Progenitor cell of endocrine pancreas (in vitro differentiated cells): ENCODE measurements at places on chromosomes 3 and 15. TPM values are rescaled to one million over a fixed set of nuclear protein-coding genes. Genes with fewer than 3 reads are reported as not detected.

- no peaks in the 10 kb centered on the region for H3K27me3 ChIP-seq
- H3K4me1 ChIP-seq = peaks cover 9% of the 10 kb centered on the region
- DNase-seq = no peak
These were observed 95.9 kb upstream of the ATP11B start for GRCh38 chr3:182697345-182697919.

DNA sequence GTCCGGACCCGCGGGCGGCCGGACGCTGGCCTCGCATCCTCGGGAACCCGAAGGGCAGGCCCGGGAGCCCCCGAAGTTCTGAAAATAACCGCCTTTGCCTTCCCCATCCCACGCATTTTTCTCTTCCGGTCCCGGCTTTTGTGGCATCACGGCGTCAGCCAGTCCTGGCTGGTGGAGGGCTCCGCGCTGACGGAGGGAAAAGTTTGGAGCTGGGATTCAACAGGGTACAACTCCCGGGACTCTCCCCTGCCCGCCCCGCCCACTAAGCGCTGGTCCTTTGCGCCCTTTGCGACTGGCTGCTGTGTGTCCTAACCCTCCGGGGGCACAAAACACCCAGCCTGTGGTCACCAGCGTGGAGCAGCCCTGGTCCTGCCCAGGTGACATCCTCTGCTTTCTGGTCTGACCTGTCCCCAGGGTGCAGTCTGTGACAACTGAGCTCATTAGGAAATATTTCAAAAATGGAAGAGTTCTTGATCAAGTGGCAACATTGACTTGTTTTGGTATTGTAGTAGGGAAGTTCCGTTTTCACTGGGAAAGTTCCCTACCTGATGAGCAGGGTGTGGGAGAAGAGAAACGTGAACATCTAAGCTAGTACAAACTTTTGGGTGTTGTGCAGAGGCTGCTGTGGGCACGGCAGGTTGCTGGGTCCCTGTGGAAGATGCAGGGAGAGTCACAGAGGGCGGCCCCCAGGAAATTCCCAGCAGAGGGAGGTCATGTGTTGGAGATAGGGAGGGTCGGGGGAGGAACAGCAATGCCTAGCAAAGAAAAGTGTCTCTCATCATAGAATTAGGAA is 775 bp downstream of the ARNT2 start:
- peak overlapping the region; percentile 96 for H3K27ac ChIP-seq
- peak overlapping the region; percentile 83 for H3K4me3 ChIP-seq
- H3K36me3 ChIP-seq = no peaks in the 10 kb centered on the region
- peaks cover 3% of the 10 kb centered on the region for H3K27me3 ChIP-seq
- peak; percentile 22 for DNase-seq

DNA sequence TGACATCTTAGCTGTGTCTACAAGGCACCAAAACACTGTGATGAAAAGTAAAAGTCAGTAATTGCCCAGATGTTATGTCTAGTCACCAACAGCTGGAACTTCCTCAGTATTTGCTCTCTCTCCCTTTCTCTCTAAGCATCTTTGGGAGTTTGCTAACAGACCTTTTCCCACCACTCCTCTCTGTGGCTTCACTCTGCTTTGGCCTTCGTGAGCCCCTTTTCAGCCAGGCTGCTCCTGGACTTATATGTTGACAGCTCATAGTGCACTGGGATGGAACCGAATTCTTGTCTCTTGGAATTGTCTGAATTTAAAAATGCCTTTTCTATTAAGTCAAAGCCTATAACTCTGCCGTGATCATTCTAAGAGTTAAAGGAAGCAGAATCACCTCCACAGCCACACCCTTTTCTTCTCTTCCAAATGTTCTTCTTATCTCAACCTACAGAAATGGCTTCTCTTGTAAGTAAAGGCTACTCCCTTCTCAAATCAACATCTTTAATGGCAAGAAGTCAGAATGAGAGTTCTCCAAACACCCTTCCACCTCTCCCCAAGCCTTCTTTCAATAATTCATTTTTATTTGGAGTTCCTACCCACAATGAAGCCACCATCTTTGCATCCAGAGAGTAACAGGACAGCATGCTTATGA is 17.2 kb upstream of the FOXP1 start:
- peaks cover 3% of the 10 kb centered on the region for H3K27me3 ChIP-seq
- no peak overlapping the region for H3K4me3 ChIP-seq
- no peak overlapping the region for H3K27ac ChIP-seq
- no peak for DNase-seq

- no peaks in the 10 kb centered on the region for H3K27me3 ChIP-seq
- H3K36me3 ChIP-seq = no peaks in the 10 kb centered on the region
- no peak overlapping the region for H3K4me3 ChIP-seq
These were observed 86.0 kb downstream of the ECT2 start for GRCh38 chr3:172836390-172836997.

GRCh38 chr3:98797905-98798304 is 34.8 kb downstream of the ST3GAL6 start:
- DNase-seq = no peak
- H3K27ac ChIP-seq = peak overlapping the region; percentile 54
- H3K27me3 ChIP-seq = no peaks in the 10 kb centered on the region
- no peak overlapping the region for H3K4me3 ChIP-seq
- peaks cover 8% of the 10 kb centered on the region for H3K4me1 ChIP-seq
- H3K36me3 ChIP-seq = peaks cover 29% of the 10 kb centered on the region

DNA sequence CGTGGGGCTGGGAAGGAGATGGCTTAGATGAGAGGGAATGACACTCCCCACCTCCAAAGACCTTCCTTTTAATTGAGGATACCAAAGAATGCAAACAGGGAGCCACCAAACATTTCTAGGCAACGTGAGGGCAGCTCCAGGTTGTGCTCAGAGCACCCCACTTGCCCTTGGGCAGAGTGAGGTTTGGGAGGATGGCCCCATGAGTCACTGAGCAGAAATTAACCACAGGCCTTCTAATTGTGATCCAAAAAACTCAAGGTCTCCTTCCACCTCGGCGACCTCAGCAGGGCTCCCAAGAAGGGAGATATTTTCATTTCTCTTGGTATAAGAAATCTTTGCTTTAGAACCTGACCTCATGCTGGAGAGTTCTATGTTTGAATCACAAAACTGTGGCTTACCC is 305.0 kb upstream of the TPM1 start:
- peaks cover 4% of the 10 kb centered on the region for H3K36me3 ChIP-seq
- no peak overlapping the region for H3K4me3 ChIP-seq
- peaks cover 7% of the 10 kb centered on the region for H3K4me1 ChIP-seq
- no peak overlapping the region for H3K27ac ChIP-seq
- no peak for DNase-seq
- H3K27me3 ChIP-seq = no peaks in the 10 kb centered on the region

DNA sequence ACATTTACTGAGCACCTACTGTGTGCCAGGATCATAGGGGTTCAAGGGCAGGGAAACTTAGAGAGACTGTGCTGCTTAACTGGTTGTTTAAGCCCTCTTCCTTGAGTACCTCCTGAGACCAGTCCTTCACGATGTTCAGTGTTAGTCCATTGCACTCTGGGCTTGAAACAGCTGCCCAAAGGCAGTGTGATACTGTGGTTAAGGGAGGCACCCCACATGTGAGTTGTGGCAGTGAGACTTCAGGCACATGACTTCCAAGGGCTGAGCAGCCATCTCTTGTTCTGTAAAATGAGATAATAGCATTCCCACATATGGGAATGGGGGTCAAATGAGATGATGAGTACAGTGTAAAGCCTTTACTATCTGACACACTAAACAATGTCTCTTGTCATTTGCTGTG is 75.1 kb downstream of the LINGO1 start:
- DNase-seq = no peak
- no peak overlapping the region for H3K27ac ChIP-seq
- H3K36me3 ChIP-seq = no peaks in the 10 kb centered on the region
- H3K27me3 ChIP-seq = peaks cover 23% of the 10 kb centered on the region
- no peak overlapping the region for H3K4me3 ChIP-seq
- H3K4me1 ChIP-seq = peaks cover 7% of the 10 kb centered on the region

The DNAJC17 gene
- 41.0 and 43.1 TPM in 2 replicates for total RNA-seq

The RBMS3 gene
- total RNA-seq = 3.8 and 5.1 TPM in 2 replicates
